ENCODE measurements at places on chromosomes 7 and 10.

DNA sequence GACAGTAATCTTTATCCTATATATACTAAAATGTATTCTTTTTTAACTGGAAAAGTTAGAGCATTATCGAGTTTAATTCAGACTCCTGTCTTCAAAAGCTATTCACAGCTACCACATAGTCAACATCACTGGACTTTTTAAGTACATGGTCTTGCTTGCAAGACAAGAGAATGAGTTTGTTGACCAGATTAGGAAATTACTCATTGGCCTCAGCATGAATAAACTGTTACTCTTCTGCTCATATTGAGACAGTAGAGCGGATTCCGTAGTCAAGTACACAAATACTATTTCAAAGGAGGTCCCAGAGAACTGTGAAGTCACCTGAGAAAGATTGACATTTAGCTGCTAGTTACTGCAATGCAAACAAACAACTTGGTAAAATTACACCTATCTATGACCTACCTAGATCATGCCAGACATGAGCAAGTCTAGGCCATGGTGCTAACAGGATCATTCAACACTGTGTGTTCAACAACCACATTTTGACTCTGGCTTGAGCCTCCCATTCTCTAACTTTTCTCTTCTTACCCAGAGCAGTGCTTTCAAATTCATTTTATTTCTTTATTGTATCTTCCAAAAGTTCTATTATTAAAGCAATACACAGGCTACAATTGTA is 280.9 kb downstream of the NEBL start:
- DNase-seq, result no peak

DNA sequence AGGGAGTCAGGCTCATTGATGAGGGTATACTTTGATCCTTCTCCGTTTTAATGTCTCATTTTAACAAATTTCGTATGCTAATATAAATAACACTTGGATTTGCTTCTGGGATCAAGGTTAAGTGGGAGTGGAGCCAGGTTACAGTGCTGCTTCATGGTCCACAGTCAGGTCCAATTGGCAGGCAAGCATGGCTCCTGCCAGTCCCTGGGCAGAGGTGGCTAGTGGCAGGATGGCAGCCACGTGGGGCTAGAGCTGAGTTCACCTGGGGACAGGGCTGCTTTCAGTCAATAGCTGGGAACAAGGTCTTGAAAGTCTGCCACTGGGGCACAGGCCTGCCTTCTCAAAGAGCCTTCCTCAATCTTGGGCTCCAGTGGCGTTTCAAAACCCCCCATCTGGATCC is 16.0 kb upstream of the VWA2 start:
- DNase-seq, result no peak

DNA sequence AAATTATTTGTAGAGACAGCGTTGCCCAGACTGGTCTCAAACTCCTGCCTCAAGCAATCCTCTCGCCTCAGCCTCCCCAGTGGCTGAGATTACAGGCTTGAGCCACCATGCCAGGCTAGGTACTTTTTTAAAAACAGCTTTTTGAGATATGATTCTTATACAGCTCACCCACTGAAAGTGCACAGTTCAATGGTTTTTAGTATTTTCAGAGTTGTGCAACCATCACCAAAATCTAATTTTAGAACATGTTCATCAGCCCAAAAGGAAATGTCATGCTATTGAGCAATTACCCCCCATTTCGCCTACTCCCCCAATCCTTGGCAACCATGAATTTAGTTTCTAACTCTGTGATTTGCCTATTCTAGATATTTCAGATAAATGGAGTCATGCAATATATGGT is 73.7 kb downstream of the EVX1 start:
- DNase-seq, result no peak

DNA sequence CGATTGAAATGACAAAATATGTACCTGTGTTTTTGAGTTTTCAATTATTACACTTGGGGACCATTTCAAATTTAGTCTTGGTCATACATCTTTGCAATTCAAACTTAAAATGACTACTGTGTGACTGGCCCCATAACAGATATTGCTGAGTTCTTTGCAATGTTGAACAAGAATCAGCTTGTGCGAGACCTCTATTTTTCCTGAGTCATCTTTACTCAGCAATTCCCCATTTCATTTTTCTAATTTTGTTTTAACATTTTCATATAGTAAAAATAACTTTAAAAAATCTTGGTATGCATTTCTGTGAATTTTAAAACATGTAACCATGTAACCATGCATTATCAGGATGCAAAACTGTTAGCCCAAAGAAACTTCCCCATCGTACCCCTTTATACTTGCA is 678.1 kb downstream of the ANKRD7 start:
- DNase-seq, result no peak

- DNase-seq, result no peak
These were observed 33.9 kb upstream of the CYCS start for GRCh38 chr7:25158966-25159365.

DNA sequence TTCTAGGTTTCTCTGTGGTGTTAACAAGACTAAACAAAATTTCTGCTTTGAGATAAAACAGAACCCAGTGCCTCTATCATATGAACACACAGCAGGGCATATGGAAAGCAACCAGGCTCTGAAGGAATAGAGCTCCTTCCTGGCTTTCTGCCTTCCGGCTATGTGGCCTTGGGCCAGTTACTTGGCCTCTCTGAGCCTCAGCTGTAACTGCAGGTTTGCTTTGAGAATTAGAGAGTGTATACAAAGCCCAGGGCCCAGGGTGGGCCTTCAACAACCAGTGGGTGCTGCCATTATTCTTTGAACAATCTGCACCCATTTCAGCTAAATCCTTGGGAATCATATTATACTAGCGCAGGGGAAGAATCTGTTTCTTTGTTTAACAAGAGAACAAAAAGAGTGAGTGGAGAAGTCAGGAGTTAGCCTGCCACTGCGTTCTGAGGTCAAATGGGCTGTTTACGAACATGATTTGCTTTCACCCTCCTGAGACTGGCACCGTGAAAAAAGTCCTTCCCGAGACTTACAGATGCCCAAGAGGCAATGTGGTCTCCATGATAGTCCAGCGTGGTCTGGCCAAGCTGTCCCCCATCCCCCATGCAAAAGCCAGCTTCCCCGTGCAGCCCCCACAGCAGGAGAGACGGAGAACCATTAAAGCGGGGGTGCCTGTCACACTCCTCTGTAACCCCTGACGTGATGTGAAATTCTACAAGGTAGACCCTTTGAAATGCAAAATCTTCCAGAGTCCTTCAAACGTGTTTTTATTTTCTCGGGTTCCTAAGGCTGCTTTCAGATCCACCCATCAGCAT is 4.9 kb downstream of the FAM53B start:
- peak; percentile 65 for DNase-seq

DNA sequence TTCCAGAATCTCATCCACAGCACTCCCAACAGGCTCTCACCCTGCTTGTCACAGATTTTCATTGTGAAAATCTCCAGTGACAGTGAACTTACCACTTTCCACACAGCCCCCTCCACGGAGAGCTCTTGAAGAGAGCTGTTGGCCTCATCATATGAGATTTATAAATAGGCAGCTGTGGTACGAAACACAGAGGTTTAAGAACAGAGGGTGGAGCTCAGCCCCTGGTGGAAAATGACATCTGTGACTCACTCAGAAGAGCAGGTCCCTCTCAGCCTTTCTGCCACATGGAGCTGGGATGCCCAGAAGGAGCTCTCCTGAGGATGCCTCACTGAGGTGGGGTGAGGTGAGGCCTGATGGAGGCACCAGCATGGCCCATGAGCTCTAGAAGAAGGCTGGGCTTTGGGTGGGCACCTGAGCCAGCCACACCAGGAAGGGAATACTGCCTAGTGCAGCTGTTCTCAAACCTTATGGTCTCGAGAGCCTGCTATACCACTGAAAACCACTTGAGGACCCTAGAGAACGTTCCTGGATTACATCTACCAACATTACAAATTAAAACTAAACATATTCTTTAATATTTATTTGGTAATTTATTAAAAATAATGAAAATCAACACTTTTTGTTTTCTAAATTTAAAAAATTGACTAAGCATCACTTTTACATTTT is 25.8 kb upstream of the EEPD1 start:
- DNase-seq, result no peak

DNA sequence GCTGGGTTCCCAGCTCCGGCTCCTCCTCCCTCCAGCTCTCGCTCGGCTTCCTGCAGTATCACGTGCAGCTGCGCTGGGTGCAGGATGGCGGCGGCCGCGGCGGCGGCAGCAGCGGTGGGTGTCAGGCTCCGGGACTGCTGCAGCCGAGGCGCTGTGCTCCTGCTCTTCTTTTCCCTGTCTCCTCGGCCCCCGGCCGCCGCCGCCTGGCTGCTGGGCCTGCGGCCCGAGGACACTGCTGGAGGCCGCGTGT is at the start of gene CNNM1:
Gene CNNM1 (plus strand): TSS at position 53 of the 250 bp plus-strand sequence. CDS start 32 bp downstream, at position 85.
- DNase-seq, result no peak

GRCh38 chr7:155770241-155770640 is 42.0 kb downstream of the SHH start:
- DNase-seq, result no peak

- no peak for DNase-seq
These were observed 41.4 kb upstream of the IKZF1 start for GRCh38 chr7:50262916-50263690.

- no peak for DNase-seq
These were observed 71.4 kb upstream of the ANTXRL start for GRCh38 chr10:46215426-46215825.

DNA sequence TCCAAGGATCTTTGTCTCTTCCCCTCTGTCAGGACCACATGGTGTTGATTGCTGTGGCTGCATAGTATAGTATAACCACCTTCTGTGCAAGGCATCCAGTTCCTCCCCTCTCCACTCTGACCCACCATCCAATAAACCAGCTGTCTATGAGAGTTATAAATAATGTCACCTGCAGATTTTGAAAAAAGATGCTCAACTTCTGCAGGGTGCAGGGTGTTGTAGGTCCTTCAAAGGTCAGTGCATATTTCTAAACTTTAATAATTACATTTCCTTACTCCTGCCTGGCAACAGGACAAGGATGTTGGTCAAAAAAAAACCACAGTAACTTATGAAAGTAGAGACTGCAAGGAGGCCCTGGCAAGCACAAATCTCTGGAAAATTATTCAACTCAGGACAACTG is 166.2 kb downstream of the PKD1L1 start:
- DNase-seq, result no peak

DNA sequence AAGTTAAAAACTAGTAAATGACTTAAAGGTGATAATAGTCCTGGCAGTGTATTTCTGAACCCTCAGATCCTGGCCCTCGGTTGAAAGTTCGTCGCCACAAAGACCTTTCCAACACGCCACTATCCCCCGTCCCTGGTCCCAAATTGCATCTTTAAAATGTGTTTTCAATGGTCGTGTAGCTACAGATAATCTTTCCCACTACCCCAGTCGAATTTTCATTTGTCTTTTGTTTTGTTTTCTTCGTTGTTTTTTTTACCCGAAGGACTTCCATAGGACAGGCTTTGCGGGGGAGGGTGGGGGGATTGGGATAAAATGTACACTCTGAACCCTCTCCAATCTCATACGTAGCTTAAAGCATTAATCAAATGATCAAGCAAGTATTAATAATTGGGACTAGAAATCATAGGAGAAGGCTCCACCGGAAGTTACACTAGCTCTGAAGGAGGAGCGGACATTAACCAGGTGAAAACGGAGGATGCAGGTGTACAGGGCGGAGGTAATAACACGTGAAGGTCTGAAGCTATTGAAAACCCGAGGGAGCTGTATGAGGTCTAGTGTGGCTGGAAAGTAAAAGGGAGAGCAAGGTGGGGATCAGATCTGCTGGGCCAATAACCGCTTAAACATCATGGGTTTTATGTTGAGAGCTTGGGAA is 32.8 kb upstream of the PHF14 start:
- no peak for DNase-seq

- DNase-seq, result no peak
These were observed 676.0 kb upstream of the GALNT17 start for GRCh38 chr7:70455925-70456324.

DNA sequence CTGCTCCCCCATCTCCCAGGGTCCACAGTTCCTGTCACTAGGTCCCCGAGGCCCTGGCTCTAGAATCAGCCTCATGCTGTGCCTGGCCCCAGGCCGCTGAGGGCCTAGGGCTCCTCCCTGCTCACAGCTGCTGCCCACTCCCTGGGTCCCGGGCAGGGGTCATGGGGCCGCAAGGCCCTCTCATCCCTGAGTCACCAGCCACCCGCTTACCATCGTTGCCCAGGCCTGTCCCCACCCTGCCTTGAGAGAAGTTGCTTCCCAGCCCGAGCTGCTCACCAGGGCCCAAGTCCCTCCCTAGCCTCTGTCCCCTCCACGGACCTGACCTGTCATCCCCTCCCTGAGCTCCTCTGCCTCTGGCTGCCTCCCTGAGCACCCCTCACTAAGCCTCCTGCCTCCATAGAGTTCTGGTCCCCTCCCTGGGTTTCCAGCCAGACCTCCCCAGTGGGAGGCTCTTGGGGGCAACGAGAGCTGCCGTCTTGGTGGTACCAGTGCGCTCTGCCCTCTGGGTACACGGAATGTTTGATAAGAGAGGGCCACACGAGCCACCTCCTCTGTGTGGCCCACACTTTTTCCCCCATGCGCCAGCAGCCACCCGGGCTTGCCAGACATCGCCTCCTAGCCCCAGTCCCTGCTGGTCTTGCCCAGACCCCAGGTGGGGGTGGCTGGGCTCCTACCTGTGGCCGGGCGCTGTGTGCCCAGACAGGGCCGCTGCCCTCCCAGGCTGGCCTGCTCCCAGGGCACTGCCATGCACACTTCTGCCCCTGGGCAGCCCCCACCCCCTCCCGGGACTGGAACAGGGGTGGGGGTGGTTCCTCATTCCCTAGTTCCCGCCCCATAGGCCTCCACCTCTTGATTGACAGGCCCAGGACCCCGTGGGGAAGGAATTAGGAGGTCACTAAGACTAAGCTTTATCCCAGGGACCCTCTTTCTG is 21.3 kb downstream of the MLXIPL start:
- DNase-seq, result no peak

GRCh38 chr7:54541669-54542625 is at the start of gene VSTM2A:
TSS of gene VSTM2A (plus strand) at chr7:54542375. CDS start at chr7:54542731, 356 bp downstream.
- no peak for DNase-seq

DNA sequence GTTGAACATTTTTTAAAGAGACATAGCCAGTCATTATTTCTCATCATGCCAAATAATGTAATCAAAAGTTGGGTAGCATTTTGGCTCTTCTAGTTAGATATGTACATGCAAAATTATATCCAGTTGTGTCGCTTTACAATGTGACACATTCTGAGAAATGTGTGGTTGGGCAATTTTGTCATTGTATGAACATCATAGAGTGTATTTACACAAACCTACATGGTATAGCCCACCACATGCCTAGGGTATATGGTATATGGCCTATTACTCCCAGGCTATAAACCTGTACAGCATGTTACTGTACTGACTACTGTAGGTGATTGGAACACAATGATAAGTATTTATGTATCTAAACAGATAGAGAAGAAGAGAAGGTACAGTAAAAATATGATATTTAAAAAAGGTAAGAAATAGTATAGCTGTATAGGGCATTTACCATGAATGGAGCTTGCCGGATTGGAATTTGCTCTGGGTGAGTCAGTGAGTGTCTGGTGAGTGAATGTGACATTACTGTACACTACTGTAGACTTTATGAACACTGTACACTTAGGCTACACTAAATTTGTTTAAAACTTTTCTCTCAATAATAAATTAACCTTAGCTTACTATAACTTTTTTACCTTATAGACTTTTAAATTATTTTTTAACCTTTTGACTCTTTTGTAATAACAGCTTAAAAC is 16.5 kb downstream of the ZNF365 start:
- DNase-seq, result no peak

Measured in mesenteric fat pad (tissue), 1 donor.